ENCODE measurements at places on chromosomes 6 and 20.

GRCh38 chr6:152248980-152249379 is 388.2 kb downstream of the SYNE1 start:
- DNase-seq = no peak

GRCh38 chr20:63333241-63333836 is 27.8 kb downstream of the CHRNA4 start:
- DNase-seq = no peak

- no peak for DNase-seq
Measured at GRCh38 chr6:22582417-22583205, 13.2 kb downstream of the HDGFL1 start.

DNA sequence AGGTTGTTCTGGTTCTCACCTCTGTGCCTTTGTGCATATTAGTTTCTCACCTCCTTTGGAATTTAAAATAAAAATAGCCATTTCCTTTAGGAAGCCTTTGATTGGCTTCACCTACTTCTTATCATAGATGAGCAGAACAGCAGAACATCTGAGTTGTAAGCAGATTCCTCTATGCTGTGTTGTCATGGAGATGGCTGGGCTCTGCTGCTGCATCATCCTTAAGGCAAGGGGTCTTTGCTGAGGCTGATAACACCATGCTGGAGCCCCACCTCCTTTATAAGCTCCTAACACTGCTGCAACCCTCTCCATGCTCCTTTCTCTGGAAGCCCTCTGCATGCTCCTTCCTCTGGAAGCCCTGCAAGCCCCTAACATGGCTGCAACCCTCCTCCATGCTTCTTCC is 276.5 kb upstream of the TCF21 start:
- no peak for DNase-seq

DNA sequence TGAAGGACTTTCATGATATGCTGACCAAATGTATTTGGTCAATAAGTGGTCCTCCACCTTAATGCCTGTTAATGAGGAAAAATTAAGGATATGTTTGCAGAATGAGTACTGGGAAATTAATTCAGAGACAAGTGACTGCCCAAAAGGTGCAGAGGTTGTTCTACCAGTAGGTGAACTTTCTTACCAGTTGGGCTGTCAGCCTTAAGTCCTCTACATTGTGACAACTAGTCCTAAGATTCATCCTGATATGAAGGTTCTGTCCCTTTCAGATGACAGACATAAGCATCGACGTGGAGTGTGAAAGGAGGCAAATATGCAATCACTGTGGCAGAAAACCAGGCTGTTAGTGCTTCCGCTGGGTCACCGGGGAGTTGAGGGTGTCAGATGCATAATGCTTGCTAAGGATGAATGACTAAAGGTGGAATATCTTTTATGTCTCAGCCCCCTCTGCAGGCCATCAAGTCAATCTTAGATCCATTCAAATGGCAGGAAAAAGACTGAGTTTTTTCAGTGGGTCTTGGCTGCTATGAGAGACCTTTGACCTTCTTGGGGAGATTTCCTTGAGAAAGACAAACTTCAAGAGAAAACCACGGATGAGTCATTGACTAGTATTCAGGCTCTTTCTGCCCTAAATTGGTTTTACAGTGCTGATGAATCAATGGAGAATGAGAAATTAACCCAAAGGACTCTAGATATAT is 226.0 kb downstream of the TPBG start:
- no peak for DNase-seq

DNA sequence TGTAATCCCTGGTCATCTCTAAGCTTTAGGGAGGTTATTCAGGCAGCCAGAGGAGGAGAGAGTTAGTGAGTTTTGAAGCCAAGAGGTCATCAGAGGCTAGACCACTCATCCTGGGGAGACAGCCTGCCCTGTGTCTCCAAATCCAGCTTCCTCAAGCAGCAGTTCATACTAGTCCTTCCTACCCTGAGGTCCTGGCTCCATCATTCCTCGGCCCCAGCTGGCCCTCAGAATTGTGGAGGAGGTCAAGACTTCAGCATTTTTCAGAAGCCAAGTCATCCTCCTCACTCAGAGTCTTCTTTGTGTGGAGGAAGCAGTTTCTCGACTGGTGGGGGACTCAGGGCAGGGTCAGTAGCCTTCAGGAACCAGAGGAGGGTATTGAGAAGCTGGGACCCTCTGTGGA is 12.4 kb upstream of the KIAA1755 start:
- no peak for DNase-seq

All from CD4-positive, alpha-beta T cell treated with Interleukin-15 for 4 hours (primary cell).